ENCODE measurements at places on chromosomes 4 and X.

- no peak for DNase-seq
Measured at GRCh38 chrX:103404231-103405008, 28.1 kb downstream of the BEX3 start.

- DNase-seq = no peak
Measured at GRCh38 chr4:177713454-177713853, 271.2 kb upstream of the AGA start.

DNA sequence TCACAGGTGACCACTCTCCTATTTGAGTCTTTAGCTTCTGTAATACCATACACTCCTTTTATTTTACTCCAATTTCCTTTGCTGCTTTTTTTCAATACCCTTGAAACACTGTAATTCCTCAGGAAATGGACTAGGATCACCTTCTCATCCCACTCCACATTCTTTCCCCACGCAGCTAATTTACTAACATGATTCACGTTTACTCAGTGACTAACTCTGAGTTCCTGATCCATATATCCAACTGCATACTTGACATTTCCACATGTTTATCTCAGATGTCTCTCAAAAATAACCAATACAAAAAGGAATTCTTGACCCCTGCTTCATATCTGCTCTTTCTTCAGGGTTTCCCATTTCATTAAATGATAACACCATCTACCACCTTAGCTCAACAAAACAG, 19.9 kb downstream of the RPS6KA6 start:
- no peak for DNase-seq

- DNase-seq = peak; percentile 0
Measured at GRCh38 chrX:5775846-5776430, 452.7 kb downstream of the NLGN4X start.

GRCh38 chr4:94489098-94489497, 37.4 kb downstream of the PDLIM5 start:
- no peak for DNase-seq

DNA sequence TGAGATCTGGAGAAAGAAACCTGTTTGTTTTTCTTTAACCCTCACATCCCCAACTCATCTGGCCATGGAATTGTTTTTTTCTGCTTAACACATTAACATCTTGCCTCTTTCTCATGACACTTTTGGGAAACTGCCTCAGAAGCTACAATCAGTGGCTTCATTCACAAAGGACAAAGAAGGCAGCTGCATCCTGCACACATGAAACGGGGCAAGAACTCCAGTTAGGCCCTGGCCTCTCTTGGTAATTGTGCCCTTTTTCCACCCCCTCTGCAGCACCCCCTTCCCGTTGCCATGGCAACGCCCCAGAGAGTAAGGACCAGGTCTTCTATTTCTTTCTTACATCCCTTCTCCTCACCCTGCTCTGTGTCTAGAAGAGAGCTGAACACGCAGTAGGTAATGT, 103.4 kb downstream of the PDGFRA start:
- DNase-seq = peak; percentile 41

DNA sequence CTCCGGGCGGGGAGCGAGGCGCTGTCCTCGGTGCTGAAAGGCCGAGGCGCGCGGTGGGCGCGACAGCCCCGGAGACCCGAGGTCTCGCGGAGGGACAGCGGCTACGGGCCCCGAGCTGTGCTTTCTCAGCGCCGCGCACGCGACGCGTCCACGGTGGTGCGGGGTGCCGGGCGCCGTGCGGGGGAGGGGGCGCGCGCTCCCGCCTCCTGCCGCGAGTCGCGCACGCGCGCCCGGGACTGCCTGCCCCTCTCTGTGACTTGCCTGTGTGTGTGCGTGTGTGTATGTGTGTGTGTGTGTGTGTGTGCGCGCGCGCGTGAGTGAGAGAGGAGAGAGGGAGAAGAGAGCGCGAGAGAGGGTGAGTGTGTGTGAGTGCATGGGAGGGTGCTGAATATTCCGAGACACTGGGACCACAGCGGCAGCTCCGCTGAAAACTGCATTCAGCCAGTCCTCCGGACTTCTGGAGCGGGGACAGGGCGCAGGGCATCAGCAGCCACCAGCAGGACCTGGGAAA, at the start of gene GRIA2:
GRIA2 (plus strand) TSS at position 358 of the 511 bp plus-strand sequence. CDS start 315 bp downstream, outside the sequence.
- peak; percentile 90 for DNase-seq

DNA sequence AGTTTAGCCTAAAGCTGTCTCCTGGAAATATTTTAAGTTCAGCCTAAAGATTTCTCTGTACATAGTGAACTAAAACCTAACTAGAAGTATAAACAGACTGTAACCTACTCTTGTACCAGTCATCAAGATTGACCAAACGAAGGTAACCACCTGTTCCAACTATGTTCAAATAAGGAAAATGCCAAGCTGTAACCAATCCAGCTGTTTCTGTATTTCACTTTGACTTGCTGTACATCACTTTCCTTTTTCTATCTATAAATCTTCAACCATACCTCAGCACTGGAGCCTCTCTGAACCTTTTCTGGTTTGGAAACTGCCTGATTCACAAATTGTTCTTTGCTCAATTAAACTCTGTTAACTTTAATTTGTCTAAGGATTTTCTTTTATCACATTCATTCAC, 3.1 kb upstream of the CYSLTR1 start:
- DNase-seq = no peak

Data from putamen (tissue), 1 donor.